ENCODE measurements at places on chromosomes 12 and 14.
A peak's percentile ranks its signal among the peaks of the same experiment; 100 is the strongest.

DNA sequence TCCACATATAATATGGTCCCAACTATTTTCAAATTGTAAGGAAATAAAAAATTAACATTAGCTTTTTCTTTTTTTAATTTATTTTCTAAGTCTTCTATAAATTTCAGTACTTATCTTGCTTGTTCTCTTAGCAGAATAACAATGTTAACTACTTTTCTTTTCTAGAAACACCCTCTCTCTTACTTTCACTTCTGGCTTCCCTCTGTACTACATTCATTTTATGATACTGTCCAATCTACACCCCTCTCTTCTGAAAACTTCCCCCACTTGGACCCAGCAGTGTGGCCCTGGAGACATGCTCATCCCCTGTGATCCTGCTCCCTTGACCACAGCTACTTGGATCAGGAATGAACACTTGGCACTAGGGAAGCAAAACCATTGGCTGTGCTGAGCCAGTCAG, 15.7 kb downstream of the SGPP1 start:
- no peak for DNase-seq

GRCh38 chr12:94071258-94071657, 77.1 kb upstream of the PLXNC1 start:
- no peak for DNase-seq

DNA sequence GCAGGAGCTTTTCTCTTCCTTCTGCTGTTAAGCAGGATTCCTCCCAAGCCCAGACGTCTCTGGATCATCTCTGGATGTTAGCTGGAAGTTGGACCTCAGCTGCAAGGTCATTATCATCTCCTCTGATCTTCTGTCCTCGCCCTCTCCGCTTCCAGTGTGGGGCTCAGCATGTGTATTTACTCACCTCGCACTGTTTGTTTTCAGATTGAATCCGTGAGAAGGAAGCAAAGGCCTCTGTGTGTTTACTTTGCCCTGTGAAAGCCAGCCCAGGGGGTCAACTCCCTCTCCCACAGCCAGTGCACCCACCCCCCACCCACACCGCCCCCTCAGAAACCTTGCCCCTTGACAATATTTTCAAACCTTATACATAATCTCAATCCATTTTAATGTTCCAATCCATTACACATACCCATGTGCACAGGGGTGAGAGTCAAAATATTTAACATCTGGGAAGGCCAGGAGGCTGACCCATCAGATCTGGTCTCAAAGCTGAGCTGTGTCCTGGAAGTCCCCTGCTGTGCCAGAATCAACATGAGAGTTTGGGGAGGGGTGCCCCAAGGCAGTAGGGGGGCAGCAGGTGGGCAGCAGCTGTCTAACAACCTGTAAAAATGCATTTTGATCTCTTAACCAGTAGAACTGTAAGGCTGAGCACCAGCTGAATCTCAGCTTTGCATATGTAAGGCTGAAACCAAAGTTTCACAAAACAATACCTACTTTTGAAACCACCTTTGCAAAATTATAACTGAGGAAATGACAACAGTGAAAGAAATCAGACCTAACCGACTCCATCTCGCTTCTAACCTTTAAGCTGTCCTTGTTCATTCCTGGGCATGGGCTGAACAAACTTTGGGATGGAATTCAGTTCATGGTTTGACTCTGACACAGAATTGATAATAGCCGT, 157.9 kb downstream of the ZNF664 start:
- DNase-seq, result no peak

DNA sequence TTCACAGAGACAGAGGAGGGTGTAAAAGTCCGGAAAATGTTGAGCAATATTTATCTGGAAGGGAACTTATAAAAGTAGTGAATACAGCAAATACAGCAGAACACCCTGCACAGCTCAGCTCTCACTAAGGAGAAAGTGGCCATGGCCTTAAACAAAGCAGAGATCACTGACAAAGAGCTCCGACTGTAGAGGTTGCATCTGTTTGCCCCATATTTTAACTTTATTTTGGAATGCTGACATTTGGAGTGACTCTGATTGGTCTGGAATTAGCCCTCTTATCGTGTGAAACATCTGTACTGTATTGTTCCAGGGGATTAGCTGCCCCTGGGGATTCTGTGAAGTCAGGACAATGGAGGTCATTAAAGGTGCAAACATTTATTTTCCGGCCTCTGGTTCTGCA, 1275.7 kb upstream of the FLRT2 start:
- DNase-seq, result no peak

GRCh38 chr12:69389831-69390230, 30.3 kb downstream of the YEATS4 start:
- DNase-seq, result no peak

DNA sequence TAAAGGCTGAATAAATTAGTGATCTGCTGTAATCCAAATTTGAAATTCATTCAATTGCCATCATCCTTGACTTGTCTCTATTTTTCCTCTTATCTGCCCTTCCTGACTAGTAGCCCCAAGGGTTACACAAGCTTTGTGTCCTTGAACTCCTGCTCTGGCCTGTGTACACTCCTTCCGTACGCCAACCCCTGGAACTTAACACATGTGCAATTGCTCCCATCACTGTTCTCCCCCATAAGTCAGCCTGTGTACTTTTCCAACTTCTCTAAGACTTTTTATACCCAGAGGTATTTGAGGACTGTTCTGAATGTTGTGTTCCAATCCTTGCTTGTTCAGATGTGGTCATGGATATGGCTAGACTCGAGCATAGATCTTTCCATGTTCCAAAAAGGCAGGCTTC, 171.1 kb upstream of the G2E3 start:
- no peak for DNase-seq

DNA sequence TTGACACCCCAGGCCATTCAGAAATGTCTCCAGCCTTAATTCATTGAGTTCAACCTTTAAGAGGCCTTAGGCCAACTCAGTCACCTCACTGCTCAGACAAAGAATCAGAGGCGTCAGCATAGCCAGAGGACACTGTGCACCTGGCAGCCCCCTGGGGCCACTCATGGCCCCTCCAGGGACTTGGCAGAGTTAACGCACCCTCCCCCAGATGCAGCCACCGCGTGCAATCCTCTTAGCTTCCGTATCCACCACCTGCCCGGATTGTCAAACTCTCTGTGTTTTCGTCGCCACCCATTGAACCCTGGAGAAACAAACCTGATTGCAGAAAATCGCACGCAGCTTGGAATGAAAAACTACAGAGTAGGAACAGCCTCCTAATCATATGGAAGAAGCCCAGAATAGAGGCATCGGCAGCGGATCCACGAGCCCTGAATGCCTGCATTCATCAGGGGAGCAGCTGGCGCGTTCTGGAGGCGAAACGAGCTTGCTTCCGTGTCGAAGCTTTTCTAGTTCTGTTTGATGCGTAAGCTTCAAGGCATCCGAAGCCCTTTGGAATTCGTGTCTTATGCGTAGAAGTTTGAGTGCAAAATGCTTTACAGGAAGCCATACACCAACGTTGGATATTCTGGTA, 22.4 kb downstream of the BRI3BP start:
- no peak for DNase-seq

DNA sequence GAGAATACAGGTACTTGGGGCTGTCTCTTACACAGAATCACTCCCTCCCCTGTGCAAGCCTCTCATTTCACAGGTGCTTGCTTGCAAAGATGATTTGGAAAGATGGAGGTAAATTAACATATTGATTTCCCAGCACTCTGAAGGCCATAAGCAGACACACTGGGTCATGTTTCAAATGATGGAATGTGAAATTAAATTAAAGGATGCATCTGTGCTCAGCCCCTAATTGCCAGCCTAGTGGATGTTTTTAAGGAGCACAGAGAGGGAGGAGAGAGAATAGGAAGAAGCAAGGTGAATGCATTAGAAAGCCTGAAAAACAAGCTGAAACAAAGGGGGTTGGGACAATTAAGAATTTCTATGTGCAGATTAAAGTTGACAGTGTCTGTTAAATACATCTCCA, 96.1 kb upstream of the GRIP1 start:
- no peak for DNase-seq

DNA sequence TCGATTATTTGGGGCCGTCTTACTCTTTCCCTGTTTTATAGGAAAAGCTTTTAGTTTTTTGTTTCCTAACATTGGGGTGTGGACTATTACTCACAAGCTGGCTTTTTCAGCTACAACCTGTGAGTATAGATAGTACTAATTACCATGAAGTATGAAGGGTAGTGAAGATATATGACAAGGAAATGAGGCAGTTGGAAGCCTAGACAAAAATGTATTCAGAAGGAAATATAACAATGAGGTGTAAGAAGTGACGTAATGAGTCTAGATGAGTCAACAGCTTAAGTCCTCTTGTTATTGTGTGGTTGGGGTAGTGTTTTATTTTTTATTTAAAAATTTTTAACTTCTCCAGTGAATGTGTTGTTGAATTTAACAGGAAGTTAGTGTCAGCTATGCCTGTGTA, 804.5 kb downstream of the NRXN3 start:
- no peak for DNase-seq

- no peak for DNase-seq
Observed at GRCh38 chr14:68113343-68113930, 293.9 kb downstream of the RAD51B start.

DNA sequence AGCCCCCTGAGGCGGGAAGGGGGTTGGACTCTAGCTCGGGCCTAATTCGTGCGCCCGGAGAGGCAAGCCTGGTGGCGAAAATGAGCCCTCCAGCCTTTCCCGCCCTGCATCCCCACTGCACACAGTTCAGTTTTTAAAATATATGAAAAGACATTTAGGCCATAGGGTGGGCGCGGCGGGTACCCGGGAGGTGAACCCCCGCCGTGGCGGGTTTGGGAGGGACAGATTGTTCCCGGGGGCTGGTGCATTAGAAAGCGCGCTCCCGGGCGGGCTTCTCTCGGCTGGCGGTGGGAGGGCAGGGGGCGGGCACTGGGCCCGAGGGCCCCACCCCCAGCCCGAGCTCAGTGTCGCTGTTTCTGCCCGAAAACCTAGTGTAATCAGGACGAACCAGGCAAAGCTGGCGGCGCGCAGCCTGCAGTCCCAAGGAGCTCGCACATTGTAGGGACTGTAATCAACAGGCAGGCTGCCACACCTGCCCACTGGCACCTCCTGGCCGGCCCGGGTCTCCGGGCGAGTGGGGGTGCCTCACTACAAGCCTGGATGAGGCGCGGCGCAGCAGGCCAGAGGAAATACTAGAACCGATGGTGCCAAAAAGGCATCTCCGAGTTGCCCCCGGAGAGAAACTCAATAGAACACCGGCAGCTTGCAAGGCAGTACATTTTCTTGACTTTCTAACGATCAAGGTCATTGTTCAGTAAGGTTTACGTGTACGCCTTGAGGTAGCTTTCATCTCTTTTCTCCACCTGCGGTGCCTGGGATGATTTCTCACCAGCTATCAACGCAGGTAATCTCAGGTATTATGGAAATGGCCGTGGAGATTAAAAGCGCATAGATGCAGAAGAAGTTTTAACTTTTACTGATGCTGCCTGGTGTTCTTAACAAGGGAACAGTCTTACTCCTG, 764 bp upstream of the SPTB start:
- DNase-seq, result peak; percentile 59

DNA sequence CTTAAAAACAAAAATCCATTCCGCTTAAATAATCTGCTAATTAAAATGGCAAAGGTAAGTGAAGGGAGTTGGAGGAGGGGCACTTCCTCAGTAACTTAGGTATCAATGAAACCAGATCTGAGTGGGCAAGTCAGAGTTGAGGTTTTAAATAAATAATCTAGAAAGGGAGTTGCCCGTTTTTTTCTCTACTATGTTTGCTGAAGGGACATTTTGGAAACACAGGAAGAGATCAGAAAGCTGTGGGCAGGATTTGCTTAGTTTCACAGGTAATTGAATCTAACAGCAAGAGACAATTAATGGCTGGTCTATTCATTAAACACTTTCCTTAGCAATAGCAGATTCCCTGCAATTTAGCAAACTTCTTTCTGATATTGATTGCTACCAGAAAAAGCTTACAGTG, 186.0 kb upstream of the ABCD2 start:
- no peak for DNase-seq

- no peak for DNase-seq
Observed at GRCh38 chr14:42862114-42862513, 1255.4 kb downstream of the LRFN5 start.

GRCh38 chr14:86464341-86464740, 934.4 kb downstream of the FLRT2 start:
- no peak for DNase-seq
